ENCODE measurements at places on chromosomes 2 and 18.

- no peak for DNase-seq
These were observed 210.0 kb upstream of the SIX3 start for GRCh38 chr2:44731505-44731904.

GRCh38 chr2:35428548-35428947, 927.0 kb upstream of the CRIM1 start:
- no peak for DNase-seq

GRCh38 chr2:233007270-233007669, 5.8 kb downstream of the NGEF start:
- no peak for DNase-seq

DNA sequence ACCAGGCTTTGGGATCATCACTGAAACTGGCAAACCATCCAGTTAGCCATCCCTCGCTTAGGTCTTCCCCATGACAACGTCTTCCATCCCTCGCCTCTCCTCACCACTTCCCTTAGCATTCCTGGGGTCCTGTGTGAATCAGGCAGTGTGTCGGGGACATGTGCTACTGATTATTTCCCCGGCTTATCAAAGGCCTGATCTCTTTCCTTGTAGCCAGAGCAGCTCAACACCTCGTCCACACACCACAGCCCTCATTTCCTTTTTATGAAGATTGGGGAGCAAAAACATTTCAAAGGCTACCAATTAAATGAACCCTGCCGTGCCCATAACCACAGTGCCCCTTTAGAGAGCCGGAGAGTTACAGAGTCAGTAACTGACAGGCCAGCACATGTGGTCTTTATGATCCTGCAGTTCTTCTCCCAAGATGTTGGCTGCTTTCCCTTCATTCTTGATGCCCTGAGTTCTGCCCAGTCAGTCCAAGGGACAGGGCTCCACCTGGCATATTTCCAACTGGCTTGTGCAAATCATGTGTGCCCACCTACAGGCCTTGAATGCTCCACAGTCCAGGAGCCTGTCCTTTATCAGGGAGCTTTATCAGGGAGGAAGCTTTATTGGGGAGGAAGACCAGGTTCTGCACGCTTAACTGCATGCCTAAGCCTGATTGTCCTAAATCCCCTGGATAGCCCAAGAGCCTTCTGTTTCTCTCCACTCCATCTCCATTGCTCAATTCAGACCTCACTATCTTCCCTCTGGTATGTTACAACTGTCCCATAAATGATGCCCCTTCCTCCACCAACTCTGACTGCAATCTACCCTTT, 343.1 kb downstream of the CYRIA start:
- DNase-seq: no peak

- no peak for DNase-seq
These were observed 234.9 kb upstream of the CYRIA start for GRCh38 chr2:16900405-16901025.
